NCI-H526 treated with DMSO at 0.1 percent for 48 hours (cell line): ENCODE measurements at places on chromosomes 16 and 17.

DNA sequence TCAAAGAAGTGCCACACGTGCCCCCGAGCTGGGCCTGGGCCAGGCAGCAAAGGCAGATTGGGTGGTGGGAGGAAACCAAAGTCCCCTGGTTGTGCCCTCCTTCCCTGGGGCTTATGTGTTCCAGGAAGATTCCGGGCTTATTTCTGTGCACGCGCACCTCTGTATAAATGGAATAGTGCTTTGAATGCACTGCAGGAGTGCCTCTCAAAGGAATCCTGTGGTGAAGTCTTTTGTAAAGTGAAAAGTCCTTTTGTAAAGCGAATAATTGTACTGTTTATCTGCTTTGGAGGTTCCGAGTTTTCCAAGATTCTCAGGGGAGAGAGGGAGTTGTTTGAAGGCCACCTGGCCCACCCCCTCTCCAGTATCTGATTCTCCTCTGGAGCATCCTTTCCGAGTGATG lies 26.8 kb downstream of the C17orf75 start:
- DNase-seq, result no peak

DNA sequence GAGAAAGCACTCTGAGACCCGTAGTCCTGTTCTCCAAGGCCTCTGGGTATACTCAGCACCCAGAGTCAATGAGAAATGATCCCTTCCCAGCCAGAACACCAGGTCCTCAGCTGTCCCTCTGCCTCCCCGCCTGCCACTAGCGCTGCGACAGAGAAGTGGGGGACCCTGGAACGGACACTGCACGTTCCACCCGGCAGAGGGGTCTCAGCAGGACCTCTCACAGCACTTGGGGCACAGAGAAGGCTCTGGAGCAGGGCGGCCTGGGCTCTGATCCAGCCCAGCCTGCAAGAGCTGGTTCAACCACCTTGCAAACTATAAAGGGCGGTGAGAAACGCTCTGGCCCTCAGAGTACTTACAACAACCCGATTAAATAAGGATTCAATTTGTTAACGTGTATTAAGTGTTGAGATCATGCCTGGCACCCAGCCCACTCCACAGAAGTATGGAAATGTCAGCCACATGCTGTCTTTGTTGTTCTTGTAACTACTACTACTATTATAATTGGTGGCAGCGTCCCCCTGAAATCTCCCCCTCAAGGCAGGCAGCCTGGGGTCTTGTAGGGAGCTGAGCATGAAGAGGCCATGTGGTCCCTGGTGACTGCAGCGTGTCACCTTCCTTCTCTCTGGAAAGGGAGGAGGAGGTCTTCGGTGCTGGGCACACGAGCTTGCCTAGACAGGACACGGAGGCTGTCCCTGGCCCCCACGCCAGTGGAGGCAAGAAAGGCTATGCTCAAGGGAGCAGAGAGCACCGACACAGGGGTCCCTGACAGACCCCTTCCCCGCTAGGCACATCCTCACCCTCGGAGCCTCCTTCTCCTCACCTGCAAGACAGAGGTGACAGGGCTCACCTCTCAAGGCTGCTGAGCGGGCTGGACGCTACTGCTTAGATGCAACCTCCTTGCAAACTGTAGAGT lies 2.4 kb downstream of the OSGIN1 start:
- DNase-seq, result no peak

DNA sequence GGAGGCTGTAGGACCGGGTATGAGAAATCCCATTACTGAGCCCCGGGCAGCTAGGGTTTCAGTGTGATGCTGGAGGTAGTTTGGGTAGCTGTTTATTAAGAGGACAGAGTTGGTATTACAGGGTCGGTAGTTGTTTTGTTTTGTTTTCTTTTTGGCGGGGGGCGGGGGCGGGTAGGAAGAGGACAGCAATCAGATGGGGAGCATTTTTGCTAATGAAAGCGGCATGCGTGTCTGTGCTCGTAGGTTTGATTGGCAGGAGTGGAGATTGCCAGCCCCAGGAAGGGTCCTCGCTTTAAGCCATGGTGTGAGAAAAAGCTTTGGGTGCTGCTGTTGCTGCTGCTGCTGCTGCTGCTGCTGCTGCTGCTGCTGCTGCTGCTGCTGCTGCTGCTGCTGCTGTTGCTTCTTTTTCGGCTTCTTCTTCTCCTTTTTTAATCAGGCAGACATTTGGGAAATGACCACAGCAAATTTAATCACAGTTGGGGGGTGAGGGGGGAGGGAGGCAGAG lies 498.5 kb upstream of the ZFHX3 start:
- DNase-seq, result no peak

DNA sequence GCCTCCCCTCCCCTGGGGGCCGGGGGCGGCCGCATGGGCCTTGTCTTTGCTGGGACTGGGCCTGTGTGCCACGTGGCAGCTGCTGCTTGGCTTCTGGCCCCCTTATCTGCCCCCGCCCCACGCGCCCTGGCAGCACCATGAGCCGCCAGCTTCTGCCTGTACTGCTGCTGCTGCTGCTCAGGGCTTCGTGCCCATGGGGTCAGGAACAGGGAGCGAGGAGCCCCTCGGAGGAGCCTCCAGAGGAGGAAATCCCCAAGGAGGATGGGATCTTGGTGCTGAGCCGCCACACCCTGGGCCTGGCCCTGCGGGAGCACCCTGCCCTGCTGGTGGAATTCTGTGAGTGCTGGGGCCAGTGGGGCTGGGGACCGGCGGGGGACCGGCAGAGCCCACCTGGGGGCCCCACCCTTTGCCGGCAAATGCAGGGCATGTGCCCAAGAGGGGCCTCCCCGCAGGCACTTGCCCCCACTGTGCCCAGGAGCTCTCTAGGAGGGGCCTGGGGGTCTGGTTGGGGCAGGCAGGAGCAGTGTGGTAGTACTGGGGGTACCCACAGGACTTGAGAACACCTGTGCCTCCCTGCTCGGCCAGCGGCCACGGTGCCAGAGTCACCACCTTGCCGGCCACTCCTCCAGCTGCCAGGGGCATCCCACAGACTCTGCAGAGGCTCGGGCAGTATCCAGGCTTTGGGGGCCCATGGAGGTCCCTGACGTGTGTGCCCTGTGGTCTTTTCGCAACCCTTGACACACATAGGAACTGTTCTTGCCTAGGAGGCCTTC lies at the start of gene PDIA2:
PDIA2 (plus strand) TSS at position 132 of the 773 bp plus-strand sequence; CDS start at position 138, 6 bp downstream.
- DNase-seq, result no peak

- no peak for DNase-seq
Measured at GRCh38 chr16:89000207-89000959, 23.4 kb upstream of the CBFA2T3 start.

DNA sequence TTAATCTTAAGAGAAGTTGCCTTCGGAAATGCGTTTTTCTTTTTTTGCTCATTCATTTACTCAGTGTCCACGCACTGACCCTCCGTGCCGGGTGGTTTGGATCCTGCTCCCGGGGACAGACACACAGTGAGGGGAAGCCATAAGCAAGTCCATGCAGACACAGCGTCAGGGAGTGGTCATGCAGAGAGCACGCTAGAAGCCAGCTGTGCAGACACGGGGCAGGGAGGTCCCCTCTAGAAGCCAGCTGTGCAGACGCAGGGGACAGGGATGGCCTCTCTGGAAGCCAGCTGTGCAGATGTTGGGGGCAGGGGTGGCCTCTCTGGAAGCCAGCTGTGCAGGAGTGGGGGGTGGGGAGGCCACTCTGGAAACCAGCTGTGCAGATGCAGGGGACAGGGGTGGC lies 4.8 kb downstream of the GAA start:
- DNase-seq, result no peak

DNA sequence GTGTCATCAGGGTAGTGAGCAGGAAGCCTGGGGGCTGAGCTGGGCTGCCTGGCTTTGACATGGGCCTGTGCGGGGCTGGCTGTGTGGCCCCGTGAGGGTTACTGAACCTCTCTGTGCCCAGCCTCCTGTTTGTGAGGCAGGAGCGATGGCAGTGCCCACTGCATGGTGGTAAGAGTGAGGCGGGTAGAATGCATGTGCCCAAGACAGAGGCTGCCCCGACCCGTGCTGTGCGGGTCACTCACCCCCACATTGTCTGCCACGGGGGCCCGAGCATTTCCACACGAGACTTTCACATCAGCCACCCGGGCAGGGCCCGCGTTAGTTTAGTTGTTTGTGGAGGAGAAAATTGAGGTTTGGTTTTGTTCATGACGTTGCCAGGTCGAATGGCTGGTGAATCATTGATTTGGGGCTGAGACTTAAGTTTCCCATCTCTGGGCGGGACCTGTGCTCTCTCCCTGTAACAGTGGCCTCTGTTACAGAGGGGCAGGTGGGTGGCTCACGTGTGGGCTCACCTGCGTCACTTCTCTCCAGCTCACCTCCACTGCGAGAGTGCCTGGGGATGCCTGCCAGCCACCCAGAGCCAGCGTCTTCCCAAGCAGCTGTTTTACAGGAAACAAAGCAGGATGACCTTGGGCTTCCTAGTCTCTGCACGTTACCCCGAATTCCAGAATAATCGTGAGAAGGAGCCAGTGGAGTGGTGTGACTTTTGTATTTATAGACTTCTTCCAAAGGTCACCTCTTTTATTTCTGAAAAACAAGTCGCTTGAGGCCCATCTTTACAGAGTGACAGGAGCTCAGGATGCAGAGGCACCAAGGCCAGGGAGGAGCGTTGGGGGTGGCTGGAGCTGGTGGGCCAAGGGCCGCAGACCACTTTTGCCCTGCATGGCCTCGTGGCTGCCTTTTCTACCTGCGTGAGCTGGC lies 150.6 kb downstream of the RPTOR start:
- no peak for DNase-seq

- no peak for DNase-seq
Measured at GRCh38 chr17:40854175-40854814, 12.7 kb downstream of the KRT12 start.
